Spleen (tissue), 13 donors: ENCODE measurements at places on chromosomes 6 and 20.

DNA sequence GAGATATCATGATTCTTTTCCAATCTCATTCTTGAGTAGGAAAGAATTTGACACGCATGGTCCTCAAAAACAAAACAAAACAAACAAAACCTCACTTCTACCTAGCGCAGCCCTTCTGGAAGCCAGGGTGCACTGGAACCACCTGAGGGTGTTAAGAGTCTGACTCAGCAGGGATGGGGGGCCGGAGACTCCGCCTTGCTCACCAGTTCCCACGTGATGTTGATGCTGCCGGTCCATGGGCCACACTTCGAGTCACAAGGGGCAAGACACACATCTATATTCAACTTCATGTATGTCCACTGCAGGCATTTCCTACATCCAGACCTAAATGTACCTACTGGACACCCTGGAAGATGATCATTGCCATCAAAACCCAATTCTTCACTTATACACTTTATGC is 30.4 kb downstream of the BFSP1 start:
- no peak for DNase-seq

DNA sequence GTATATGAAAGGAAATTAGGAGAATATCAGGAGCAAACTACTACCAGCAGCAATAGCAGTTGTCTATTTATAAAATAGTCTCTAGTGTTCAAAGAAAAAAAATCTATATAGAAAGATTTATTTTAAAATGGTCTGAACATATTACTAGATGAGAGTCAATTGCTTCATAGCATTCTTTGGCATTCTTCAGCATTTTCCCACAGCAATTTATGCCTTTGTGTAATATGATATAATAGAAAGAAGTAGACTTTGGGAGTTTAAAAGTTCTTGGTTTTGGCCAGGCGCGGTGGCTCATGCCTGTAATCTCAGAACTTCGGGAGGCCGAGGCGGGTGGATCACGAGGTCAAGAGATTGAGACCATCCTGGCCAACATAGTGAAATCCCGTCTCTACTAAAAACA is 157.0 kb upstream of the PLN start:
- no peak for DNase-seq

DNA sequence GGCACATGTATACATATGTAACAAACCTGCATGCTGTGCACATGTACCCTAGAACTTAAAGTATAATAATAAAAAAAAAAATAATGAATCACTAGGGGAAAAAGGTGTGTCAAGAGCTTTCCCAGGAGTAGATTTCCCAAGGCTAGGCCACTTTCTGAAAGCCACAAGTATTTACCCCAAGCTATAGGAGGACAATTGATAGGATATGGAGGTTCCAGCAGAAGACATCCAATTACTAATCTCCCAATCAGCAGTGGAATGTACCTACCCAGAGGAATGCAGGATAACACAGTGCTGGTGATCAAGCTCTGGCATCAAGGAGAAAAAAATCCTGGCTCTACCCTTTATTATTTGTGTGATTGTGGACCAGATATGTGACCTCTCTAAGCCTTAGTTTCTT is 562.7 kb downstream of the RFPL4B start:
- no peak for DNase-seq

- DNase-seq = no peak
Measured at GRCh38 chr6:11685481-11686093, 93.0 kb downstream of the ADTRP start.

DNA sequence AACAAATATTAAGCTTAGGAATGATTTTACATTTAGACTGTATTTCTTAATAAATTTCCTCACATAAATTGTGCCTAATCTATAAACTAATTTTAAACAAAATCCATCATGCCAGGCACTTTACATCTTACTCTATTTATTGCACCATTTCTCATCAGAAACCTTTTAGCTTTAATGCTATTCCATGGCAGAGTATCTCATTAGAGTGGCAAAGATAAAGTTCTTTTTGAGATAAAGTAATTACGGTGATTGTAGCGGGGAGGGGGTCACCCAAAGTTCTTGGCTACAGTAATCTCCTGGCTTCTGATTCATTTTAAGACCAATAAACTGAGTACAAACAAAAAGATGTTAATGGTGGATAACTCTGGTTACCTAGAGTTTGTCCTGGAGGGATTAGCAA is 532.1 kb downstream of the PRKN start:
- no peak for DNase-seq

- DNase-seq = no peak
Measured at GRCh38 chr6:39804466-39805065, 12.4 kb downstream of the DAAM2 start.

DNA sequence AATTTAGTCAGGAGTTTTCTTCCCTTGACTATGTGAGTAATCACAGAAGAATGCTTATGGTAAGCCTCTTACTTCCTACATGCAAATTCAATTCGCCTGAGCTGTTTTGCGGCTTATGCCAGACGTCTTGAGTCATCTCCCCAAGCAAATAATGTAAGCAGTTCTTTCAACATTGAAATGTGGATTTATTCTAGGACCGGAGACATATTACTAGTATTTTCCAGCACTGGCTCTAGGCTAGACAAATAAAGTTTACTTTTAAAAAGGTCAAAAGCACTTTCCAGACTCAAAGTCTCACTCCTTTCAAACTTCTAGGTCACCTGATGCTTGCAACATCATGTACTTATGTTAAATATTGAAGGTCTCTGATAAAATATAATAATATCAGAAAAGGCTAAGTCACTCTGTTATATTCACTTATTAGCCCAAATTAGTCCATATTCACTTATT is 38.1 kb upstream of the NOX3 start:
- DNase-seq = no peak

- no peak for DNase-seq
Measured at GRCh38 chr6:133254552-133255228, 13.5 kb downstream of the EYA4 start.

DNA sequence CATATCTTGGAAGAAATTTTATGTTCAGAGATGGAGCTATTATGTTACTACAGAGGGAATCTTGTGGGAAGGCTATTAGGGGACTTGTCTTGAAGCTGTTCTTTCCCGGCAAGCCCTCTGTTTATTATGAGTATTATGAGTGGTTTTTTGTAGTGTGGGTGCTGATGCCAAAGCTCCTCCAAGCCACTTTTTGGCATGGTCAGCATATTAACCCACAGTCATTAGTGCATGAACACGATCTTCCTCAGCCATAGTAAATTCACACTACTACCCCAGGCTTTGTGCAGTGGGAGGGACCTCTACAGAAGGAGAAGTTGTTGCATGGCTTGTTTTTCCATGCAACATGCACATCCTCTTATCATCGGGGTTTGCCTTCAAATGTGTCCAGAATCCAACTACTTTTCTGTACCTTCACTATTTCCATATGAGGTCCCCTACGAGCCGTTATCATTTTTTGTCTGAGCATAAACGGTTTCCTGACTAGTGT is 6.5 kb upstream of the BMP6 start:
- no peak for DNase-seq

GRCh38 chr20:33744181-33744580 is 12.4 kb downstream of the ZNF341 start:
- no peak for DNase-seq

GRCh38 chr20:35823147-35823546 is 51.3 kb downstream of the PHF20 start:
- no peak for DNase-seq

DNA sequence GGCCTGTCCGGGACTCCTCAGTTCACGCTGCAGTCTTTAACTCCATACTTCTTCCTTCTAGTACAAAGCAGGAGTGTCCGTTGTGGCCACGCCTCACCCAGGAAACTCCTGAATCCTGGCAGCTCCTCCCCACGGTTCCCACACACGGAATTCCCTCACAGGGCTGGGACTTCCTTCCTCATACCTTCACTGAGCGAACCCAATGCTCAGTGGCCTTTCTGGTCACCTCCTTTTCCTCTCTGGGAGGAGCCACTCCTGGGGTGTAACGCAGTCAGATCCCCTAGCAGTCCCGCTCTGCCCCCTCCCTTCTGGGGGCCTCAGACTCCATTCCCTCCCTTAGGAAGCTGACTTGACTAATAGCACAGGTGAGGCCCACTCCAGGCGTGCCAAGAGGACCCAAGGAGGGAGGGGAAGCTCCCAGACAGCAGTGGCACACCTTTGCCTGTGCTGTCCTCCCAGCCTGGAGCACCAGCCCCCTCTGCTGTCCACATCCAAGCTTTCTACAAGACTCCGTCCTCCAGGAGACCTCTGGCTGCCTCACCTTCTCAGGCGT is at the start of gene SLC52A3:
TSS of gene SLC52A3 (minus strand) at position 75 of the 553 bp plus-strand sequence. CDS start 2,726 bp downstream, outside the sequence.
- no peak for DNase-seq

- DNase-seq = no peak
Measured at GRCh38 chr20:25402583-25402982, 4.9 kb upstream of the GINS1 start.

DNA sequence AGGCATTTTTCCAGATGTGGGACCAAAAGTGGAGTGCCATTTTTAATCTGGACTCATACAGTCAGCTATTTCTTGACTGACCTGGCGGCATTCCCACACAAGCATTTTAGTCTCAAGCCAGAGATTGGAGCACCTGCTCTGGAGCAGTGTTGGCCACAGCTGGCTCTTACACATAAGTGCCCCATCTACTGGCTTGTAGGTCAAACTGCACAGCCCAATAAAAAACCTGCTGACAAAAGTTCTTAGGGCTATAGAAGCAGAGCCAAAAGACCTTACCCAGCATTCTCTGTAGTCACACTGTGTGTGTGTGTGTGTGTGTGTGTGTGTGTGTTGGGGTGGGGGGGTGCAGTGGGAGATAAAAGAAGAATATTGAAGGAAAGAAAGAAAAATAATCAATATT is 38.6 kb upstream of the SENP6 start:
- no peak for DNase-seq

DNA sequence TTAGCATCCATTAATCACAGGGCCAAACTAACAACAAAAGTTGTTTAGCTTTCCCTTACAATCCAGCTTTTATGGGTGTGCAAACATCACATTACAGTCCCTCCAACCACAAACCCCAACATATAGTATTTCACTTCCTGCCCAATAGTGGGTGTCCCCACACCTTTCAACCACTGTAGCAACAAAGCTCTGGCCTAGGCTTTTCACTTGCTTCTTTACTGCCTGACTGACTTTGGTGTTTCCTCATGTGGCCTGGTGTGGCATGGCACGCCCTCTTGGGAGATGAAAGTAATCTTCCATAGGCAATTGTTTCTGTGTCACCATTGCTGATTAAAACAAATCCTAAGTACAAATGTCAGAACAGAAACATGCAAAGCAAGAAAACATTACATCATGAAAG is 46.3 kb downstream of the MCM8 start:
- DNase-seq = no peak

GRCh38 chr6:166097914-166098522 is 69.6 kb downstream of the TBXT start:
- peak; percentile 82 for DNase-seq

DNA sequence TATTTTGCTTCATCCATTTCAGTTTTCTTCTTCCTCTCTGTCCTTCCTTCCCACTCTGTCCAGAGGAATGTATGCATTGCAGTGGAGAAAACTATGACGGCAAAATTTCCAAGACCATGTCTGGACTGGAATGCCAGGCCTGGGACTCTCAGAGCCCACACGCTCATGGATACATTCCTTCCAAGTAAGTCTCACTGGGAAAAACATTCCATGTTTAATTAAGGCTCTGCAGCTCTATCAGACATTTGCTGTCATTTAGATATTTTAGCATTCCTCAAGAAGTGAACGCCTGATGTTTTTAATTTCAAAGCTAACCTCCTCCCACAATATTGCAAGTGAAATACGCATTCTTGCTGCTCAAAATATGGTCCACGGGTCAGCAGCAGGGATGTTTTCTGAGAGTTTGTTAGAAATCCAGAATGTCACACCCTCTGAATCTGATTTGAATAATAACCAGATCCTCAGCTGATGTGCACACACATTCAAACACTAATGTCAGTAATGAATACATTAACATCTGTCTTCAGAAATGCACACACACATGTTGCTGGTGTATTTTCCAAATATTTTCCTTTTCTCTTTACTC is 12.8 kb downstream of the PLG start:
- DNase-seq = no peak

DNA sequence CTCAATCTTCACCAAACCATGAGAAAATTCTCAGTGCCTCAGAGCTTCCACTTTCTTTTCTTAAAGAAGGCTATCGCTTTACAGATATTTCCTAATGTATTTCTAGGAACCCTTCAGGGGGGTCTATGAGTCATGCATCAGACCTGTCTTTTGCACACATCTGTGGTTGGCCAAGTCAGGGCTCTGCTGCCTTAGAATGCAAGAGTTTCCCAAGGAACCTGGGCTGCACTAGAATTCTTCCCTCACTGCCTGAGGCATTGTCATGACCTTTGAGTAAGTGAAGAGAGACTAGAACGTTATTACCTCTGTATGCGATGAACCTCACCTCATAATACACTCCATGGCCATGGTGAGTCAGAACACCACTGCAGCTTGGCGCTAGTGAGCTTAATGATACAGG is 365.0 kb upstream of the ID4 start:
- no peak for DNase-seq

DNA sequence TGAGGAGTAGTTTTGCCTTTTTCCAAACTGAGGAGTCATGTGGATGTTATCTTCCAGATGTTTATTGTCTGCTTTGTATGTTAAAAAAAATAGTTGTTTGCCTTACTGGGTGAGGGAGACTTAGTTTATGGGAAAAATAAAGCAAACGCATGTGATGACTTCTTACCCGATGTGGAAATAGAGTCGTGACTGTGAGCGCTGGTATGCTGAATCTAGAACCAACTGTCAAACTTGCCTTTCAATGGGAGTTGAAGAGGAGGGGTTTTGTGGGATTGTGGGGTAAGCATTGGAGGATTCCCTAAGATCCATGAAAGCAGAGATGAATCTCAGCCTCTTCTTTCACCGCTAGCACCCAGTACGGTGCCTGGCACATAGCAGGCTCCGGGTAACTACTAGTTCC is 5.3 kb downstream of the DCBLD1 start:
- DNase-seq = no peak

DNA sequence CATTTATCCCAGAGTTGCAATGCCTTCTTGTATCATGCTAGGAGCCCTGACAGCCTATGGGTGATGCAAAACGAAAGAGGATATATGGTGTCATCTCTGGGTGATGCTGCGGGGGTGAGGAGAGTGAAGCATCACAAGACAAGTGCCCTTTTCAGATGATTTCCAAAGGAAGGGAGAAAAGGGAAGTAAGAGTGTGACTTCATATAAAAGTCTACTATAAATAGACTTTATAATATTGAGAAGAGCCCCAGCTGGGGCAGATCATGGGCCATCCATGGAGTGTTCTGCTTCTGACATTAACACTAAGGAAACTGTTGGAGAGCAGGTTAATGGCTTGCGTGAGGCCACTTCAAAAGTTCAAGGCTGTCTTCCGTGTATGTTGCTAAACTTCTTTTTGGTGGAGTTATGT is 4.4 kb downstream of the CD83 start:
- DNase-seq = no peak
